ENCODE measurements at places on chromosomes 2 and 18.

DNA sequence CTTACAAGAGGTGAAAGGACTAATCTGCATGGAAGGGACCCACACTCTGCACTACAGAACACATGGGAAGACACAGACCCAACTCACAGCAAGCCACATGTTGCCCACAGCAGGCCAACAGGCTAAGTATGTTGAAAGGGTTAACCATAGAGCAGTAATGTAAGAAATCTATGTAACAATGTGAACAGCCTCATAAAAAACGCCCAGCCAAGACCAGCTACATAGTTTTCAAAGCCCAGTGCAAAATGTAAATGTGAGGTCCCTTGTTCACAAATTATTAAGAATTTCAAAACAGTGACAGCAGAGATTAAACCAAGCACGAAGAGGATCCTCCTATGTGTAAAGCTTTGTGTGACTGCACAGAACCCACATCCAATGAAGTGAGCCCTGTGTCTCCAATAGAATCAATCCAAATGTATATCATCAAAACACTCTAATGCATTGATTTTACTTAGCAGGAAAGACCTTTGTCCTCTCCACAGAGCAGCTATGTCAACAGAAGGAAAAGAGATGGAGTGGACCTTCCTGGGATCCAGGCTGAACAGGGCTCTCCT lies 210.1 kb downstream of the AGPS start:
- no peak for DNase-seq

DNA sequence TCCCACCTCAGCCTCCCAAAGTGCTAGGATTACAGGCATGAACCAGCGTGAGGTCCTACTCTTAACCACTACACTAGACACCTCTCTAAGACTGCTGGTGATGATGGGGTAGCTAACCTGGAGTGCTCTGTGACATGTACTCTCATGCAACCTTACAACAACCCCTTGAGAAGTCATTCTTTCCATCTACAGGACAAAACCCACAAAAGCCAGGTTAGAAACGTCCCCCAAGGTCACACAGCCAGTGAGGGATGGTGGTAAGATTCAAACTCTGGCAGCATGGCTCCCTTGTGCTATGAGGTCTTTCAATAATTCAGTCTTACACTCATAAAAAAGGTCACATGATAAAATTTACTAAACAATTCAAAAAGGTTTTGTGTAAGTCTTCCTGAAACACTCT lies 94.8 kb upstream of the SERTAD2 start:
- no peak for DNase-seq

- no peak for DNase-seq
Measured at GRCh38 chr2:229943770-229944449, 21.6 kb downstream of the FBXO36 start.

- no peak for DNase-seq
Measured at GRCh38 chr2:160073284-160073888, 11.0 kb upstream of the PLA2R1 start.

DNA sequence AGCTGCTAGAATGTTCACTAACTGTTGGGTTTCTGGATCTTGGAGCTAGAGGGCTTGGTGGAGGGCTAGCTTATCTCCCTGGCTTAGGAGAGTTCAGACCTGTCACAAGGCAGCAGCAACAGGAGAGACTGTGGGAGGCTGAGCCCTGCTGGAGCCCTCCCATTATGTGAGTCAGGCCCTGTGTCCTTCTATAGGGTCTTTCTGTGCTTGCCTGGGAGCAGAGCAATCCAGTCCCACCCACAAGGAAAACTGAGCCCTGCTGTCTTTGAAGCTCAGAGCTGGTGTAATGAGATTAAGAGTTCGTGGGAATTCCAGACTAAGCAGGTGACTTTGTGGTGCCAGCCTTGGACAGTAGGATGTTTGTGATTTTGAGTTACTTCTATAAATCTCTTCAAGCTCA lies 249.0 kb downstream of the TTC32 start:
- no peak for DNase-seq

GRCh38 chr2:168748461-168748860 lies 54.0 kb upstream of the NOSTRIN start:
- DNase-seq = no peak

DNA sequence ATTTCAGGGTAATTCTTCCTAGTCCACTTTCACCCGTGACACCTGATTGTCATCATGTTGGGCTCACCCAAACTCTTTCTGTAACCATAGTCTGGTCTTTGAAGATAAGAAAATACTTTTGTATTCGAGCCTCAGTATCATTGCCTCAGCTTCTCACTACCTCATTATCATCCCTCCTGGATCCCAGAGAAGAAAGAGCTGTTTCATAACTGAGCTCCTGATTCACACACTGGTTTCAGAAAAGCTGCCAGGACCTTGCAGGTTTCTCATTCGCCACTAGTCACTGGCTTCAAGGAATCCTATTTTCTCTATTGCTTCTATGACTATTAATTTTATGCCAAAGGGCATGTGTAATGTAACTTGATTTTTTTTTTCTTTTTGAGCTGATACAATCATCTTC lies 2.9 kb upstream of the CRIM1 start:
- no peak for DNase-seq

- DNase-seq = no peak
Measured at GRCh38 chr18:35506024-35506712, 8.4 kb upstream of the INO80C start.

DNA sequence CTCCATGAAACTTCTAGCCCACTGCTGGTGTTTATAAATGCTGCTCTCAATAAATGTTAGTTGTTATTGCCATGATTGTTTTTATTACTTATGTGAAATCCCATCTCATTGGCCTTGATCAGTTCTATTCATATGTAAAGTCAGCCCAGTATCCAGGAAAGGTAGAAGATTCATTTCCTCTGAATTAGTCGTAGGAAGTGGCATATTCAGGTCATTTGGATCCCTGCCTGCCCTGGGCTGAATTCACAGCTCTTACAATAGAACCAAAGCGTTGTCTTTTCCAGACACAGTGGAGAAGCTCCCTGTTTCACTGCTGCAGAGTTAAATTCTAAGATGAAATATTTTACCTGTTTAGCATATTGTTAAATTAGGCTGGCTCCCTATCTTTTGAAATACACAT lies 70.3 kb downstream of the MAIP1 start:
- DNase-seq = no peak
